NCI-H1048 (cell line): ENCODE measurements at places on chromosomes 7 and 10.
A peak's percentile ranks its signal among the peaks of the same experiment; 100 is the strongest.

DNA sequence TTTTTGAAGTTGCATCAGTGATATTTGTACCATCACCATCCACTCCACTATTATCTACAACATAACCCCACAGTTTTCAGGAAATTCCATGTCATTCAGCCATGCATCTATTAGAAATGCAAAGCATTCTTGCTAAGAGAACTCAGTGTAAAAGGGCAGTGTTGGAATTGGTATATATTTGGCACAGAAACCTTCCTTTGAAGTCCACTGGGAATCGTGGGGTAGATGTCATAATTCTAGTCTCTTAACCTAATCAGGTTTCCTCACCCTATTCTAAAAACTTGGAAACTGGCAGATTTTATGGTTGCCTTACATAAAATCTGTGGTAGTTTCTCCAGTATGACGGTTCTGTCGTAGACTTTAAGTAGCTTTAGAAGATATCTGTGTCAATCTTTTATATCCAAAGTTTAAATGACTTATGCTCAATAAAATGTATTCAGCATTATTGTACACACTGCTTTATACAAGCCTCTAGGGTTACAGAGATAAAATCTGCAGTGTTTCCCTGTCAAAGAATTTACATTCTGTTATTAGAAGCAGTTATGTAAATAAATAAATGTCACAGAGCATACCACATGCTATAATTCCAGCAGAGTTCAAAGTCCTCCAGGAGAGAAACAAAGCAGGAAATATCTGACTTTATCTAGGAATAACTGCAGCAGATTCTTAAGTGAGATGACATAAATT lies 704.4 kb upstream of the CELF2 start:
- peak; percentile 68 for DNase-seq

DNA sequence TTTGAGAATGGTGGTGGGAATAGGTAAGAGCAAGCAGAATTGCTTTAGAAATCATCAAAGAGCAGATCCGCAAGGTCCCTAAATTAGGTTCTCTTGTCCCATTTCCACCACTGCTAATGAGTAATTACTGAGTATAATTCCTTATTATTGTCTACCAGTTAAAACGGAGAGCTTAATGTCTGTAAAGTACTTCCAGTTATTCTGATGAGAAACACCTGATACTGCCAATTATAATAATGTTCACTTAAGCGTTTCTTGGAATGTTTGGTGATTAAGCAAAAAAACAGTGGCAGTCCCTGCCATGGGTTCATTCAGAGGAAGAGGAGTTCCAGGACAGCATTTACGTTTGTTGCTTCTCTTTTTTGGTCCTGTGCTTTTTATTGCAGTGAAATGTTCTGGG lies 358.5 kb upstream of the GALNT17 start:
- DNase-seq = no peak

GRCh38 chr7:322111-322671 lies 32.2 kb downstream of the FOXL3 start:
- DNase-seq = peak; percentile 24

DNA sequence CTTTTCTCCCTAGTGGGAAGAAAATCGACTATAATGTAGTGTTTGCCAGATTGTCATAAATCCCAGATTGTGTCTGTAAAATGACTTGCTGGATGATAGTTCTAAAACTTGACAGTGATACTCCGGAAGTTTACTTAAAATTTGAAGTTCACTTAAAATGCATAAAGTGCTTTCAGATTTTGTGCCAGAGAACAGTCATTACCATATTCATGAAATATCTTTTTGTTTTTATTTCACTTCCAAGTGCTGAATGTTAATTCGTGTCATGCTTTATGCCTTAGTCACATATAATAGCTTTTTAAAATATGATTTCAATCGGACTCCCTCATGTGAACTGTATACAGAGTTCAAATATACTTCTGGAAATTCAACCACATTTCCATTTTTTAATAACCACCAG lies 30.4 kb downstream of the PRPF18 start:
- DNase-seq = no peak

- no peak for DNase-seq
Observed at GRCh38 chr10:2469802-2470201, 597.5 kb upstream of the PFKP start.

DNA sequence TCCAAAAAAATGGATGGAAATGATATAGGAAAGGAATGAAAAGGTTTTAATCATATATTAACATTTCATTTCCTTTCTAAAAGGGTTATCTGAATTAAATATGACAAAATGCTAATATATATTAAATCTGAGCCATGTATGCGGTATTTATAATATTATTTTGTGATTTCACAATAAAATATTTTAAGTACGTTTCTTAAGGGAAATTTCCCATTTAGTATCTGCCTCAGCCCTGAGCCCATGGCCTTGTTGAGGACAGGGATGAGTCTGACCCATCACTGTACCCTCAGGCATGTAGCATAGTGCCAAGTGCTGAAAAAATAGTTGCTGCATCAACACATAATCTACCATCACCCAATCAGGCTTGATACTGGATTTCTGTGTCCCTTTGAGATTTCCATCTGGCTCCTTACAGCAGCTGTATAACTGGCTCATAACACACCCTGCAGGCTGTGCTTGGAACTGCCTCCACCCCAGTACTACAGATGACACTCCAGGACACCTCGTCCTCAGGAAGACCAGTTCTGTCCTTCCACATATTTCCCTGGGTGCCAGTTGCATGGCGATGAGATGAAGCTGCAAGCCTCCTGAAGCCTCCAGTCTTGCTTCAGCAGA lies 59.4 kb upstream of the ASAH2 start:
- DNase-seq = no peak

DNA sequence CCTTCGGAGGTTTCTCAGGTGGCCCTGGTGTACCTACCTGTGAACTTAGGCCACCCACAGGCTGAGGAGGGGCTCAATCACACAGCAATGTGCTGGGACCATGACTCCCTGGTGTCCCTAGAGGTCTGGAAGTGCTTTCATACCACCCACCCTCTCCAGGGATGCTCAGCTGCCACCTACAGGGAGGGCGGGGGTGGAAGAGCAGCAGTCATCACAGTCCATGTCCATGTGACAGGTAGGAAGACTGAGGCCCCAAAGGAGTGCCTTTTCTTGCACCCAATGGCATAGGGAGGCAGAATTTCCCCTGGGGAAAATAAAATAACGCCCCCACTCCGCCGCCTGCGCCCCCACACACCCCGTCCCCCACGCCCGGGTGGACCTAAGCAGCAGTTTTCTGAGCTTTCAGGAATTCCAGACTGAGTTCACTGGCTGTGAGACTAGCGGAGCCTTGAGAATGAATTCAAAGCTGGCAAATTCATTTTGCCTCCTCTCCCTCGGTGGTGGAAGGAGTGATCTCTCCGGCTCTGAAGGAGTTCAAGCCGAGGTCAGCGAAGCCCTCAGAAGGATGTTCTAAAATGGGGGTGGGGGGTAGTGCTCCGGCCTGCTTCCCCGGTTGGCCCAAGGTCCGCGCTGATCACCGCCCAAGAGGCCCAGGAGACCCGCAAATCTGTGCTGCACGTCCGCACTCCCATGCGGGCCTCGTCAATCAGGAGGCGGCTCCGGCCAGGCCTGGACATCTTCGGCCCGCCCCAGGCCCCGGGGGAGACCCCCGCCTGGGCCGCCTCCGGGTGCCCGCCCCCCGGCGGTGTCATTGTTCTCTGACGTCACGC lies 2.1 kb upstream of the ZMIZ1 start:
- no peak for DNase-seq
